ENCODE measurements at places on chromosomes 16 and 17.
A peak's percentile ranks its signal among the peaks of the same experiment; 100 is the strongest.

- no peak for DNase-seq
Measured at GRCh38 chr16:74446866-74447265, 25.6 kb upstream of the CLEC18B start.

- DNase-seq = no peak
Measured at GRCh38 chr17:41635121-41636097, 11.0 kb upstream of the KRT17 start.

GRCh38 chr17:10612957-10613744, 44.0 kb downstream of the MYH3 start:
- DNase-seq = no peak

DNA sequence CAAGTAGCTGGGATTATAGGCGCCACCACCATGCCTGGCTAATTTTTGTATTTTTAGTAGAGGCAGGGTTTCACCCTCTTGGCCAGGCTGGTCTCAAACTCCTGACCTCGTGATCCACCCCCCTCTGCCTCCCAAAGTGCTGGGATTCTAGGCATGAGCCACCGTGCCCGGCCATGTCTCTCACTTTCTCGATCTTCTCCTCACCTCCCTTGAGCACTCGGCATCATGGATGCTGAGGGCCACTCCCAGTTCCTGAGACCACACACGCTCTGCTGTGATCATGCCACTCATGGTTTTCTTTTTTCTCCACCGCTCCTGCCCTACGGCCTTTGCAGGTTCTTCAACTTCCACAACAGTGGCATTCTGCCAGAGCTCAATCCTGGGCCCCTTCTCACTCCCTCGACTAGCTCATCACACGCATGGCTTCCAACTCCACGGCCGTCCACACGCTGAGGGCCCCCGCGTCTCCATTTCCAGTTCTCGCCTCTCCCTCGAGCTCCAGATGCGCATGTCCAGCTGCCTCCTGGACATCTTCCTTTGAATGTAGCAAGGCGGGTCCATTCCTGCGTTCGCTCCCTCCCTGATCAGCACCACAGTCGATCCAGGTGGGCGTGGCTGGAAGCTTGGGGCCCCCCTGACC, 5.5 kb upstream of the NCBP3 start:
- DNase-seq = no peak

DNA sequence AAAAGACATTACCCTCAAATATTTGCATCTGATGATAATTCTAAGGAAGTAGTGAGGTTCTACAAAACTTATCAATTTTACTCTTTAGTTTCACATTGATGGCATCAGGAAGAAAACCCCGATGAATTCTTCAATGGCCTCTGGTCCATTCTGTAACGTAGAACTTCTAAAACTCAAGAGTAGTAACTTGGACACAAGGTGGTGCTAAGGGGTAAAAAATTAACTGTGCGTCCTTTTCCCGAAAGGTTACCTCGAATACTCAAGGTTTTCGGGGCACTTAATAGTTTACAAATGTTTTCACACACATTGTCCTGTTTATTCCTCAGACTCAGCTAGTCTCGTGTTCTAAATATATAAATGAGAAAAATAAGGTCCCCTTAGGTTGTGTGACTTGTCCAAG, 517.3 kb upstream of the ZFHX3 start:
- no peak for DNase-seq

GRCh38 chr17:77839698-77840512, 118.6 kb upstream of the TNRC6C start:
- no peak for DNase-seq

GRCh38 chr16:55062442-55062841, 131.8 kb downstream of the IRX5 start:
- DNase-seq = no peak

DNA sequence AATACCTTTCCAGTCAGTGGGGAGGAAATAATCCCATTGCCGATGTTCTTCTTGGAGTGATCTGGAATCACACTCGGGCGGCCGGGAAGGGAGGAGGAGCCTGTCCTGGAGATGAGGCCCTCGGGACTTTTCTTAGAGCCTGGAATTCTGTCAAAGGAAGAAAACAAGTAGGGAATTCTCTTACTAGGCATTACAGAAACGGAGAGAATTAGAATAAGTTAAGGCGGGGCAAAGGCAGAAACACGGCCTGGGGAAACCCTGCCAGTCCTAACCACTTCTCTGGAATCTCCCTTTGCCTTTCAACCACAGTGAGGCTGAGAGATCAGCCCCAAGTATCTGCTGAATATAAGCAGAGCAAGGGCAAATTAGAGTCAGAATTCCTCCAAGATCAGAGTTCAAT, 27.8 kb downstream of the USP36 start:
- DNase-seq = no peak

DNA sequence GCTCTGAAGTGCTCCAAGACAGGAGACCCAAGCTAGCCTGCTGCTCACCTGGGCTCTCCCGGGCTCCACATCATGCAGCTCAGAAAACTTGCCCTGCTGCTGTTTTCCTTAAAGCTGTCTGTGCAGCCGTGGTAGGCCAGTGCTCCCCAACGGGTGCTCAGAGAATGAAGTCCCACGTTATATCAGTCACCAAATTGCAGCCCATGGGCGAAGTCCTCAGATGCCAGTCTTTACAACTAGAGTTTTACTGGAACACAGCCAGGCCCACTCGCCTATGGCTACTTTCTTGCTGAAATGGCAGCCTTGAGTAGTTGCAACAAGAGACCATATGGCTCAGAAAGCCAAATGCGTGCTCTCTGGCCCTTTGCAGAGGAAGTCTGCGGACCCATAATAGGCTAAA, 6.3 kb downstream of the CREBBP start:
- DNase-seq = no peak

GRCh38 chr17:28549236-28550132, 2.9 kb downstream of the UNC119 start:
- DNase-seq = peak; percentile 33

GRCh38 chr17:73011016-73011486, 81.4 kb downstream of the SLC39A11 start:
- DNase-seq = no peak

DNA sequence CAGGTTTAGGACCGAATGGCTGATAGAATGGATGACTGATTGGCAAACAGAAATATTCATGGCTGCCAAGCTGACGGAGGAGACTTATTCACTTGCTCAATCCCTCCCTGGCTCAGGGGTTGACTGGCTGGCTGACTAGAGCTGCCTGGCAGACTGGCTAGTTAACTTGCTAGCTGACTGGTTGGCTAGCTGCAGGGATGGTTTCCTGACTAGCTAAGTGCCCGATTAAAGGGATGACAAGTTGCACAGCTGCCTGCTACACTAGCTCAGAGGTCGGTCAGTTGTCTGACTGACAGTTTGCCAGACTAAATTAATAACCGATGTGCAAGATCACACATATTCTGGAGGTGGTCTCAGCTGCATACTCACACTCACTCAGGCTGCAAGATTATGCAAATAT, 1208.4 kb upstream of the CDH8 start:
- no peak for DNase-seq

DNA sequence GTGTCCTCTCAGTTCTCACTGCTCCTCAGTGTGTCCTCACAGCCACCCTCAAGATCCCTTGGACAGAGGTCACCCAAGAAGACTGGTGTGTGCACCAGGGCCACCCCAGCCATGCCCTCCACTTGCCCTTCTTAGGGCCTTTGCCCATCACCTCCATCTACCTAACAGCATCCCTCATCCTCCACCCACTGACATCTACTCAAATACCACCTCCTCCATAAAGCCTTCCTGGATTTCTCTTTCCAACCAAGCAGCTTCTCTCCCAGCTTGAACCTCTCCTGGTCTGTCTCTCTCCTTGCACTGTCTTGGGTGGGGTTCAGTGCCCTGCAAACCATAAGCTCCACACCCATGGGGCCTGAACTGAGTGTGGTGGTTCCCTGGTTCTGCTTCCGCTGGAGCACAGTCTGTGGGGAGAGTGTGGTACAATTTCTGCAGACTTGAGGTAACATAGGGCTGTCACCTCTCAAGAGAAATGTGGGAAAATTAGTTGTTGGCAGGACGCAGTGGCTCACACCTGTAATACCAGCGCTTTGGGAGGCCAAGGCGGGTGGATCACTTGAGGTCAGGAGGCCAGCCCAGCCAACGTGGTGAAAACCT, 14.4 kb downstream of the KATNB1 start:
- no peak for DNase-seq

DNA sequence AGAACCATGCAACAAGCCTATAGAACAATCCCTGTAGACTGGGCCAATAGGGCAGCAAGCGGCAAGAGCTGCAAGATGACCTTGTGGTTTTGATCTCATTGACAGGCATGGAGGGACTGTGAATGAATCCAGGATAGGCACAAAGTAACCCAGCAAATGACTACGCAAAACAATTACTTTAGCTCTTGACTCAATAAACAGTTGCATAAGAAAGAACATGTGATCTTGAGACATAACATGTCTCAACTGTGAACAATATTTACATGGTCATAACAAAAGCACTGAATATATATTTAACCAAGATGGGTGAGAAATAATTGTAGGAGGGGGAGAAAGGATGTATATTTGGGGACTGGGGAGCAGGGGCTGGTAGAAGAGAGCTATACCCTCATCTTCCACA, 313.7 kb upstream of the CDH5 start:
- no peak for DNase-seq

- no peak for DNase-seq
Measured at GRCh38 chr17:66538776-66539175, 236.4 kb downstream of the PRKCA start.

- no peak for DNase-seq
Measured at GRCh38 chr17:4658478-4659305, 17.2 kb upstream of the ALOX15 start.

DNA sequence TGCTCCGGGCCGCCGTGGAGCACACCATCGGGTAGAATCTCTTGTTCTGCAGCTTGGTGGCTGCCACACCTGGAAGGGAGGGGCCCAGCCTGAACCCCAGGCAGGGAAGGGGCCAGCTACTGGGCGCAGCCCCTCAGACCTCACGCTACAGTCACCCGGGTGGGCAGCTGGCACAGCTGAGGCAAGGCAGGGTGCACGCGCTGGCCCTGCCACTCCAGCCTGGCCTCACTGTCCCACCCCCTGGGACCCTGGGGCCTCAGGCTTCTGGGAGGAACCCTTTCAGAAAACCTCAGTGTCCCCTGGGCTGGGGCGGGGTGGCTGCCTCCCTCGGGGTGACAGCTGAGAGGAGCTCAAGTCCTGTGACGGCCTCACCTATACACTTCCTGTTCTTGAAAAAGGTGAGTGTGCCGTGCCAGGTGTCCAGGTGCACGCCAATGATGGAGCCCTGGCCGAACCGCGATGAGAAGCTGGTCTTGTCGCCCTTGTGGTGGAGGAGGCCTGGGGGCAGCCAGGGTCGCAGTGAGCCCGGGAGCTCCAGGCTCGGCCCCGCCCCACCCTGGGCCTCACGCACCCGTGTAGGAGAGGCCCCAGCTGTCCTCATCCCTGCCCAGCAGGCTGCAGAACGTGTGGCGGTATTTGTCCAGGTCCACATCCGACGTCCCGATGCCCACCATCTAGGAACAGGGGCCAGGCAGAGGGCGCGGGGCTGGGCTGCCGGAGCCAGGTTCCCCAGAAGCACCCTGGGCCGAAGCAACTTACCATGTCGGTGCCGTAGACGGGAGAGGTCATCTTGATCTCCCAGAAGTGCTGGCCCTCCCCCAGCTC, 4.7 kb upstream of the MRPS34 start:
- DNase-seq = no peak

DNA sequence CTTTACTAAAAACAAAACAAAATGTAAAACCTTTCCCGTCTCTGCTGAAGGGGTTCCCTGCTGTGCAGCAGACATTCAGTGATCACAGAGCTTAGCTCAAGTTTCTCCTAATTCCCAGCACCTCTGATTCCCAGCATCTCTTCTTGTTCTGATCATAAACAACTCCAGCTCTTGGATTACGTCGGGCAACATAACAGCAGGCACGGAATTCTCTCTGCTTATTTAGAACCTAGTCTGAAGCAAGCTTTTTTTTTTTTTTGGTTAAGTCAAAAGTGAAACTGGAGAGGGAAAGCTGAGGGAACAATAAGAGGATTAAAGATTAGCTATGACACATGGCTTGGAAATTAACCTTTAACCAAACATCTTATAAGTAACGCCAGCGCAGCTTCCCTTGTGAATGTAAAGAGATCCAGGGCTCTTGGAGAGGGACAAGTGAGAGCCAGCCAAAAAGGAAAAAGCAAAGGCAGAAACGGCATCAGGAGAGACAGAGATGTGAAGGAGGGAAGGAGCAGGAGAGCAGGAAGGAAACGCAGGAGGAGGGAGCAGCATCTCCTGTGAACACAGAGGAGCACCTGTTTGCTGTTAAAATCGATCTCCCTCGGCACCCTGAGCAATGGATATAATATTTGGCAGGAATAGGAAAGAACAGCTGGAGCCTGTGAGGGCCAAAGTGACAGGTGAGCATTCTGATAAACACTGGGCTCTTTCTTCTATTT, at the start of gene BCO1:
TSS of gene BCO1 (plus strand) at position 394 of the 716 bp plus-strand sequence. CDS start at position 614, 220 bp downstream.
- no peak for DNase-seq

- DNase-seq = no peak
Measured at GRCh38 chr16:11605564-11605886, 18.8 kb upstream of the LITAF start.

DNA sequence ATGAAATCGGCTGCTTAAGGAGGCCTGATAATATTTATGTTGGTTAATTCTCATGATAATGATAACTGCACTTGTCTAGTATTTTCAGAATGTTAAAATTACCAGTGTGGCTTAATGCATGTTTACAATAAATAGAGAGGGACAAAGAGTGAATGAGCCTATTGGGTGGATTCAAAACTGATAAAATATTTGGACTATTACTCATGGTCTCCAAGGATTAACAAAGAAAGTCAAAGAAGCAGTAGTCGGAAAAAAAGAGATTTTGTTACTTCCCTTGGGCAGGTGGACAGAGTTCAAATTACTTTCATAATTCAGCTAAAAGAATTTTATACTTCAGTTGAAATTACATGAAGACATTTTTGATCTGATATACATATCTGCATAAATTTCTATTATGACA, 258.2 kb upstream of the PMFBP1 start:
- DNase-seq = no peak

- no peak for DNase-seq
Measured at GRCh38 chr17:75950855-75951554, 10.2 kb upstream of the FBF1 start.

GRCh38 chr17:67959510-67959909, 36.8 kb downstream of the C17orf58 start:
- DNase-seq = no peak

DNA sequence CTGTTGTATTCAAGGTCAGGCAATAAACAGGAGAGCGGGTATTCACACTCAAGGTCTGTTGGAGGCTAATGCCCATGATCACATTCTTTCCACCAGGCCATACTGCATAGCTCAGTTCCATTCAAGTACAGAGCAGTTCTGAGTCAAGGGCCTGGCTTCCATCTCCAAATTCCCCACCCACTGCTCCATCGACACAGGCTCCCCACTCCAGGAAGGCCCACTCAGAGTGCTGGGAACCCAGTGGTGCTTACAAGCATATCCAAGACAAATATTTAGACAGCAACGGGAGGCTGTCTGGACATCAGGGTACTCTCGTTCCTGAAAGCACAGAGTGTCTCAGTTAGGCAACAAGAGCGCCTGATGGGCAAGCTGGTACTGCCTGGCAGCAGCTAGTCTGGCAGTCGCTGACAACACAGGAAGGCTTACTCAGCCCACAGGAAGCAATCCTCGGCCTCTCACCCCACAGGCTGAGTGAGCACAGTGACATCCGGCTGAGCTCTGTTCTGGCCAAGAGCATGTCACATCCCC, 40.9 kb downstream of the RFFL start:
- DNase-seq = peak; percentile 43

- DNase-seq = no peak
Measured at GRCh38 chr17:64621772-64622171, 40.3 kb downstream of the SMURF2 start.

All from effector CD8-positive, alpha-beta T cell (primary cell).